ENCODE measurements at places on chromosomes 5 and 9. TPM values are rescaled to one million over a fixed set of nuclear protein-coding genes. Genes with fewer than 3 reads are reported as not detected.
A peak's percentile ranks its signal among the peaks of the same experiment; 100 is the strongest.

DNA sequence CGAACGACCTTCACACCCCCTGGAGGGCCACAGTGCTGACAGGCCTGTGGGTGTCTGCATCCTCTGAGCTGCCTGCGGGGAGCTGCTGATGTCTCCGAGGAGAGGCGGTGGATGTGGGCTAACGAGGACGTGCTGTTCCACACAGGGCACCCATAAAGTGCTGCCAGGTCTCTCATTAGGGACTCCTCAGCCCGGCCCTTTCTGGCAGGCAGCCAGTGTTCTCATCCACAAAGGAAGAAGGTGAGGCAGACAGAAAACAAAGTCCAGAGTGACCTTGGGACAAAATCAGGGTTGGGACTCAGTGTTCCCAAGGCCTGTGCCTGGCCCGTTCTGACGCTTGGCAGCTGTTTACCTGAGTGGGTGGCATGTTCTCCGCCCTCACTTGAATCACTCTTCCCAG is 29.3 kb downstream of the CARTPT start:
- no peak for DNase-seq

DNA sequence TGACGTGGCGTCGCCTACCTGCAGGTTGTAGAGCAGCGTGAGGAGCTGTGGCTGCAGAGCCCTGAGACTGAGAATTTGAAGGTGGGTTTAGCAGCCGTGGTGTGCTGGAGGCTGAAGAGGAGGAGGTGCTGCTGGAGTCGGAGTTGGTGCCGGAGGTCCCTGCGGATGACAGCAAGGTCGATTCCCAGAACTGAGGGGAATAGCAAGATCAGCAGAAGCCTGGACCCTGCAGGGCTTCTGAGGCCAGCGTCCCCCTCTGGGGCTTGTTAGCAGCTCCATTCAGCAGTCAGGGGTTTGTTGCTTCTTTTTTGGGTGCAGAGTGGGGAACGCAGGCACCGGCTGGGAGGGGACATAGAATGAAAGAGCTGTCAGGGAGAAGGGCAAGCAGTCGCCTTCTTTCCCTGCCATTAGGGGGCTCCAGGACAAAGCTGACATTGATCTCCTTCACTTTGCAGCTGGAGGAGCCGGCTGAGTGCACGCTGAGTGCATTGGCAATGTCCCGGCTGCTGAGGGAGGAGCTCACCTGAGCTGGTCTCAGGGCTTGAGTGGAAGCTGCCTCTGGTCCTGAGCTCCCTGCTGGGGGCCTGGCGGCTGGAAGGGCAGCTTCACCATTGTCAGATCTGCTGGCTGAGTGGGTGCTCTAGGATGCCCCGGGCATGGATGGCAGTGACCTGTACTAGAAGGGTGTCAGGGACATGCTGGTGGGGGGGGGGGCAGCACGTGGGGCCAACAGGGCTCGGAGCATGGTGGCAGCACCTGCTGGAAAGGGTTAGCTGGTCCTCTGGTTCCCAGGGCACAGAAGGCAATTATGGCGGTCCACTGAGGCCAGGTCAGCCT is 20.8 kb downstream of the OBP2B start:
- no peak for DNase-seq

Gene NEUROG1
- total RNA-seq = not detected

Gene FCHO2
- 3.2 TPM for total RNA-seq

Gene LCN10
- total RNA-seq = 15.9 TPM

Gene CER1
- total RNA-seq = not detected

GRCh38 chr9:130997925-130998596 is 10.9 kb upstream of the LAMC3 start:
- DNase-seq = no peak

DNA sequence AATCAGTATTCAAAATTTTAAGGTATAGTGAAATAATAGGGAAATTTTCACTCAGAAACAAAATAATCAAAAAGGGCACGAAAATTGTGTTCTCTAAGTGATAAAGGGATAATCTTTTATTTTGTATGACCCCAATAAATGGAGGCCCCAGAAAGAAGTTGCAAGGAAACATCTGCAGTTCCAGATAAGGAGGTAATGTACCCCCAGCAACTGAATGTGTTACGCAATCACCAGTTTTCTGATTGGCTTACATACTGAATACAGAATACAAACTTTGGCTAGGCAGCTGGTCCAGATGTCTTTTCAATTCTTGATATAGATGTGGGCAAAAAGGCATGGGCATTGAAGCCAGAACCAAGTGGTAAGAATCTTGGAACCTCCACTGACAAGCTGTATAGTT is 1.7 kb upstream of the TOPORS start:
- no peak for DNase-seq

Gene ACER2
- total RNA-seq = 2.0 TPM

Gene PPIC
- total RNA-seq = not detected

DNA sequence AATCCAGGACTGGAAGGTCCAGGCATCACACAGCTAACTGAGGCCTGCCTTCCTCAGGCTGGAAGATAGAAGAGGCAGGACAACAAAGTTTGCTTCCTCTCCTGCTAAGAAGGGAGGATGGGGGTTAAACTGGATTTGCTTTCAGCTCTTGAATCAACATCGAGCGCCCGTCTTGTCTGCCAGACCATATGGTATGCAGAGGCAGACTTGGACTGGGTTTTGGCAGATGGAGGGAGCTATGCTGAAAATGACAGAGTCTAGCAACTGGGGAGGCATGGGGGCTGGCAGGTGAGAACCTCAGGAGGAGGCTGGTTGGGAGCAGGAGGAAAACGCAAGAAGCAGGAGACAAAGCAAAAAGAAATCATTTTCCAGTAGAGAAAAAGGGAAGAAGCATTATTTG is 289.5 kb upstream of the IL12B start:
- no peak for DNase-seq

- DNase-seq = no peak
Measured at GRCh38 chr9:75505654-75506053, 384.8 kb upstream of the PCSK5 start.

DNA sequence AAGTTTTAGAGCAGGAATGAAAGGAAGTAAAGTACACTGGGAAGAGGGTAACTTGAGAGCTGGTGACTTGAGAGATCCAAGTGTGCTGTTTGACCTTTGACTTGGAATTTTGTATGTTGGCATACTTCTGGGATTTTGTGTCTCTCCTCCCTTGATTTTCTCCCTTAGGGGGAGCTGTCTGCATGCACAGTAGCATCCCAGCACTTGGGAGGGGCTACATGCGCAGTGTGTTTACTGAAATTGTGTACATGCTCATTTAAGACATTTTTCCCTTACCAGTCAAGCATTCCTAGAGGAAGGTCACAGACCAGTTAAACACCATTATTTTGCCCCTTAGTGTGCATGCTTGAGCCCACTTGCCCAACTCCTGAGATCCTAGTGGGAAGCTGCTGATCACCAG is 120.1 kb downstream of the ZNF622 start:
- no peak for DNase-seq

DNA sequence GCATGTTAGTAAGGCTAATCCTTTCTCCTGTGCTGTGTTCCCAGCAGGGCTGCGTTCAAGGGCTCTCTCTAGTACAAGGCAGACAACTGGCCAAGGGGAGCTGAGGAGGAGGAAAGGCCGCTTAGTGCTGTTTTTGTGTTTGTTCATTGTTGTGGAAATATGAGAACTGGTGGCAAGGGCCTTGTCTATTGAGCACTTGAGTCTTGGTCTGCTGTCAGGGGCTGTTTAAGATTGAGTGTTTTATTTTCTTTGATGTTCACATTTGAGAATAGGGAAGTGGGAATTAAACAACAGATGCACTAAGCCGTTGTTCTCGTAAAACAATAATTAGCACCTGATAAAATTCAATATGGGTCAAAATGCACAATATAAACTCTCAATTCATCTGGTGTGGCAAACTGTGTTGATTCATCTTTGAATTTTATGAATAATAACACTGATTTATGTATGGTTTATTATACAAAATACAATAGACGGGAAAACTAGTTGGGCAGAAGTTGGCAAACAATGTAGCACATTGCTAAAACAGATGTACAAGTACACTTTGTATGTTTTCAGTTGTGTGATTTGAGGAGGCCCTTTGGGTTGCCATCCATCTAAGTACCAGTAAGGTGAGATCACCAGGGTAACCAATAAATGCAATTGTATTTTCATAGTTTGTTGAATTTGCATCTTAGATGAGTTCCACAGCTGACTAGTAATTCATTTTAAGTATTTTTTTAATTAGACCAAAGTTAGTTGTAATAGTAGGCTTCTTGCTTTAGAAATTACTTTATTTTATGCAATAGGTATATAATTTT is 97.6 kb upstream of the GRHPR start:
- peak; percentile 34 for DNase-seq

- no peak for DNase-seq
Measured at GRCh38 chr5:97494465-97494864, 311.4 kb upstream of the RIOK2 start.

Gene PCDHGA6
- 1.8 TPM for total RNA-seq

- DNase-seq = no peak
Measured at GRCh38 chr5:78974011-78974410, 11.1 kb downstream of the ARSB start.

- no peak for DNase-seq
Measured at GRCh38 chr9:121886759-121887485, 206.2 kb downstream of the TTLL11 start.

DNA sequence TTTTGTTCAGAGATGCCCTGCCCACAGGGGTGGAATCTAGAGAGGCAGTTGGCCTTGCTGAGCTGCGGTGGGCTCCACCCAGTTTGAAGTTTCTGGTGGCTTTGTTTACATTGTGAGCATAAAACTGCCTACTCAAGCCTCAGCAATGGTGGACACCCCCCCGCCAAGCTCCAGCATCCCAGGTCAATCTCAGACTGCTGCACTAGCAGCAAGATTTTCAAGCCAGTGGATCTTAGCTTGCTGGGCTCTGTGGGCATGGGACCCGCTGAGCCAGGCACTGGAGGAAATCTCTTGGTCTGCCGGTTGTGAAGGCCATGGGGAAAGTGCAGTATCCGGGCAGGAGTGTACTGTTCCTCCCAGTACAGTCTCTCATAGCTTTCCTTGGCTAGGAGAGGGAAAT is 55.5 kb downstream of the MINAR2 start:
- no peak for DNase-seq

DNA sequence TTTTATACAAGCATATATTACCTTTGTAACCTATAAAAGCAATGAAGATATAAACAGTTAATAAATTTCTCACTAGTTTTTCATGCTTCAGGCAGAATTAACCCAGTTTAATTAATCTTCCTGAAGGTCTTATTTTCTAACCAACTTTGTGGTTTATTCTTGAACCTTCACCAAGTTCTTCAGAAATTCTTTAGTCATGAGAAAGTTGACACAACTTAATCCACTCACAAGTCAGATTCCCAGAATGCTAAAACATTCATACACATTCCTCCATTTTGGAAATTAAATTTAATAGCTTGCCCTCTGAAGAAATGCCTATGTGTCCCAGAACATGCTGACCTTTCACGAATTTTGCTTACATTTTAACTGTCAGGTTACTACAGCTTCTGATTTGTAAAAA is 105.4 kb upstream of the PAM start:
- DNase-seq = no peak

DNA sequence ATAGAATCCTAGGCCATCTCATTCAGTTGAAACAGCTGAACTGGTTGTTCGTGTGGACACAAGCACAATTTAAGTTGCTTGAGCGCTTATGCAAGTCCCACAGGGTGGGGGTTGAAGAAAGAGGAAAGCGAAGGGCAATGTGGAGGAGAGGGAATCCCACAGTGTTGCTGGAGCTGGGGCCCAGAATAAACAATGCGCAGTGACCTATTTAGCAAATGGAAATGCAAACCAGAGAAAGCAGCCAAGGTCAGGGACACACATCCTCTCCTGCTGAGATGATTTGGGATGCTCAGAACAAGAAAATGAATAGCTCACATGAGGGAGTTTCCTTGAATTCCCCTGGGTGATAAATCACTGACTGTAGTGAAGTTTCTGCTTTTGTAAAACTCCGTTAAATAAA is 838.3 kb downstream of the TLE4 start:
- DNase-seq = no peak

Gene AJM1
- 1.6 TPM for total RNA-seq

- no peak for DNase-seq
Measured at GRCh38 chr5:112156211-112156610, 262.9 kb downstream of the EPB41L4A start.

Gene PSAT1
- total RNA-seq = 59.4 TPM

DNA sequence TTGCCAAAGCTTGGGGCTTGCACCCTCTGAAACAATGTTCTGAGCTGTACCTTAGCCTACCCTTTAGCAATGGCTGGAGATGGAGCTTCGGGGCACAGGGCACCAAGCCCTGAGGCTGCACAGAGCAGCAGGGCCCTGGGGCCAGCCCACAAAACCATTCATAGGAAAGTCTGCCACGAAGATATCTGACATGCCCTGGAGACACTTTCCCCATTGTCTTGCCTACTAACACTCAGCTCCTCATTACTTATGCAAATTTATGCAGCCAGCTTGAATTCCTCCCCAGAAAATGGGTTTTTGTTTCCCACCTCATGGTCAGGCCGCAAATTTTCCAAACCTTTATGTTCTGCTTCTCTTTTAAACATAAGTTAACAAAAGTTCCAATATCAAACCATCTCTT is 105.7 kb downstream of the DTWD2 start:
- DNase-seq = no peak

- no peak for DNase-seq
Measured at GRCh38 chr9:94908583-94909249, 182.2 kb downstream of the AOPEP start.

- no peak for DNase-seq
Measured at GRCh38 chr5:533243-533954, 9.2 kb upstream of the SLC9A3 start.

Gene PDE6A
- total RNA-seq = not detected

- DNase-seq = no peak
Measured at GRCh38 chr5:89117124-89117644, 234.2 kb upstream of the MEF2C start.

Gene GPR150
- 0.60 TPM for total RNA-seq

- DNase-seq = no peak
Measured at GRCh38 chr5:159427180-159428012, 97.1 kb upstream of the IL12B start.

- DNase-seq = peak; percentile 73
Measured at GRCh38 chr5:133111299-133111698, 59.5 kb downstream of the HSPA4 start.

DNA sequence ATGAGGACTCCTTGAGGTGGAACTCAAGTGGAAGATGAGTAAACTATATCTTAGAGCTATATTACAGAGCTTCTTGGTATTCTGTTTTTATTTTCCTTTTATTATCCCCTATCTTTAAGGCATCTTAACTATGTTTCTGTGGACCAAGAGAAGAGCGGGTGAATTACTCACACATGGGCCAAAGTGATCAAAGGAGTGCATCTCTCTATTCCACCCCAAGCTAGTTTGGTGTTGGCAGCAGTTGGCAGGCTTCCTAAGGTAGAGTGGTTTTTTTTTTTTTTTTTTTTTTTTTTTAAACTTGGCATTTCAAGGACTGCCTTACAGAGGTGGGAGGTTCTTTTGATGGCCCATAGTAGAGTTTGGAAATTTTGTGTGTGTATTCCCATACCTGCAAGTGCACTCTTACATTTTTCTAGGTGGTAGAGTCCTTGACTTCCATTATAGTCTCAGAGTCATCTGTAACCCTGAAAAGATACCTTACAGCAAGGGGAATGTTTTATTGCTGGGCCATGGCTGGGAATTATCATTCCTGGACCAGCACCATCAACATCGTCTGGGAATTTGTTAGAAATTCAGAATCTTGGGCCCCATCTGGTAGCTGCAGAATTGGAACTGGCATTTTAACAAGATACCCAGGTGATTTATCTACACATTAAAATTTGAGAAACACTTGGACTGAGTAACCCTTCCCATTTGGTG is 51.0 kb downstream of the ARHGAP26 start:
- DNase-seq = no peak

- DNase-seq = no peak
Measured at GRCh38 chr5:88685591-88686541, 197.1 kb downstream of the MEF2C start.

- no peak for DNase-seq
Measured at GRCh38 chr9:14903040-14903439, 7.2 kb downstream of the FREM1 start.

Gene HTR1A
- not detected for total RNA-seq

All from activated B cell treated with CpG ODN at 0.5 μM for 24 hours (primary cell).